Activated CD8-positive, alpha-beta T cell treated with anti-CD3 and anti-CD28 coated beads, Interleukin-2, amount 10 ng/mL, durations not matched to agents 7 days and 5 days (primary cell): ENCODE measurements at places on chromosomes 7 and 10.

DNA sequence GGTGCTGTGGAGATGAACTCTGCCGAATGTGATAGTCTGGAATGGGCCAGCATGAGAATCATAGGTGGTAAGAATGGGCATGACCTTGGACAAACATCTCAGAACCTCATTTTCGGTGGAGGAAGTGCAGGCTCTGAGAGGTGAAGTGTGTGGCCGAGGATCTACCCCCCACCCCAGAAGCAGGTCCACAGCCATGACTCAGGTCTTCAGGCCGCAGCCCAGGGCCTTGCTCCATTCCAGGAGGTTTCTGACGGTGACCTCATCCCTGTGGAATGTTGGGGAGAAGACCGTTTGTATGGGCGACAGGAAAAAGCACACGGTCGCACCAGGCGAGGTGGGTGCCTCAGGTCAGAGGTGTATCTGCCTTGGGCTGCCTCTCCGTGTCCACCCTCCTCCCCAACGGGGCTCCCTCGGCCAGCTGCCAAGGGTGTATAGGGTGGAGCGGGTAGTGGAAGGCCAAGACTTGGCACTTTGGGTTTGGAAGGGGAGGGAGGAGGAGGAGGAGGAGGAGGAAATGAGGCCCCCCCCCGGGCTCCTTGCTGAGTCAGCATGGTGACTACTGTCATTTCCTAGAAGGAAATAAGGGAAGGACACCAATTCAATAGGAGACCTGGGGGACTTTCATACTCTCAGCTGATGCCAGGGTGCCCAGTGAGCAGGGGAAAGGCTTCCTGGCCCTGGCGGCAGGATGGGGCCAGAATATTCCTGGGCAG is 168.0 kb upstream of the RHEB start:
- DNase-seq = no peak
- H3K27ac ChIP-seq = no peak overlapping the region
- H3K27me3 ChIP-seq = no peaks in the 10 kb centered on the region
- no peaks in the 10 kb centered on the region for H3K4me1 ChIP-seq
- no peaks in the 10 kb centered on the region for H3K36me3 ChIP-seq

GRCh38 chr7:13560441-13560840 is 429.0 kb downstream of the ETV1 start:
- no peaks in the 10 kb centered on the region for H3K36me3 ChIP-seq
- H3K27me3 ChIP-seq = no peaks in the 10 kb centered on the region
- H3K27ac ChIP-seq = no peak overlapping the region
- no peak overlapping the region for H3K4me3 ChIP-seq
- no peaks in the 10 kb centered on the region for H3K4me1 ChIP-seq

- peaks cover 35% of the 10 kb centered on the region for H3K4me1 ChIP-seq
- no peak for DNase-seq
- no peak within 1 kb of the TSS for H3K27ac ChIP-seq
- no peak within 1 kb of the TSS for H3K4me3 ChIP-seq
These were observed at the start of gene DMBT1 for GRCh38 chr10:122560279-122560804. TSS of gene DMBT1 (plus strand) at chr10:122560754. CDS start at chr10:122560771, 17 bp downstream.

- H3K4me1 ChIP-seq = no peaks in the 10 kb centered on the region
- H3K27ac ChIP-seq = no peak overlapping the region
- H3K4me3 ChIP-seq = no peak overlapping the region
- peaks cover 2% of the 10 kb centered on the region for H3K27me3 ChIP-seq
These were observed 259.2 kb downstream of the TNS3 start for GRCh38 chr7:47322731-47323130.

GRCh38 chr7:157498657-157499056 is 161.9 kb downstream of the DNAJB6 start:
- H3K36me3 ChIP-seq = peaks cover 11% of the 10 kb centered on the region
- peaks cover 34% of the 10 kb centered on the region for H3K4me1 ChIP-seq
- H3K27ac ChIP-seq = no peak overlapping the region
- no peak overlapping the region for H3K4me3 ChIP-seq
- H3K27me3 ChIP-seq = peaks cover 6% of the 10 kb centered on the region
